Effector memory CD4-positive, alpha-beta T cell (primary cell): ENCODE measurements at places on chromosomes 7 and 10.

GRCh38 chr7:141731476-141732149, 6.5 kb upstream of the SSBP1 start:
- no peak for DNase-seq

DNA sequence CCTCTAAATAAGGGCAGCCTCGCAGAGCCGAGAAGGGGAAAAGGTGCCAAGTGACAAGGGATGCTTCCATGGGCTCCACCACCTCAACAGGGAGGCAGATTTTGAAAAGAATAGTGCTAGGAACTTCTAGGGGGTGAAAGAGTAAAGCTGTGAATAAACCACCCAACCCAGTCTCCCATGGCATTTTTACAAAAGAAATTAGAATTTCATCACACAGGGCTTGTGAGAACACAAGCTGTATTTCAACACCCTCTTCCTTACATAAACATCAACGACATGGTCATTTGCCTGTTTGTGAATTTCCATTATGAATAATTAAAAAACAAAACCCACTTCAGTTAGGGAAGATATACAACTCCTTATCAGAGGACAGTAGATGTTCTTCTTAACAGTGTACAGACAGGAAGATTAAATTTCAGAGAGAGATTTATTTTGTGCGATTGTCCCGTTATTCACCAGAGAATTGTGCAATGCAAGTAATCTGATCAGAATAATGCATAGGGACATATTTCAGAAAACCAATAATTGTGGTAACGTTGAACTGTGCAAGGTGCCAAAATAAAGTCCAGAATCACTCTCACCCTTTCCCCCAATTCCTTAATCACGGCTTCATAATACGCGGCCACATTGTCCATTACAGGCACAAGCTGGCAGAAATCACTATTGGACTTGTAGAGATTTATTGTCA, 207.8 kb upstream of the MGMT start:
- DNase-seq: no peak

DNA sequence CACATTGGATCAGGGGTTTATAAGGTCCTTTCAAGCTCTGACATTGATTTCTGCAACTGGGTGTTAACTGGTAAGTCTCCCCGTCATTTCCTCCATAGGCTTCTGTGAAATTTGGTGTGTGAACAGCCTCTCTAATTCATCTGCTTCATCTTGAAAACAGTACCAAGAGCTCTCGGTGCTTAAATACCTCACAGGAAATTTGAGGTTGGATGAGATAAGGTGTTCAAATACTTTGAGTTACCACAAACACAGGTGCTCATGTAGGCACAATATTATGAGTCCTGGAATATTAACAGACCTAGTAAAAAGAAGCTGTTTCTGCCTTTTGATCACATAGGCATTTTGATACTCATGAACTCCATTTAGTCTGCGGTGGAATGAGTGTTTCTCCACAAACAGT, 85.2 kb downstream of the RTKN2 start:
- DNase-seq: peak; percentile 20

- DNase-seq: no peak
Observed at GRCh38 chr7:5232485-5232837, 42.4 kb downstream of the WIPI2 start.

DNA sequence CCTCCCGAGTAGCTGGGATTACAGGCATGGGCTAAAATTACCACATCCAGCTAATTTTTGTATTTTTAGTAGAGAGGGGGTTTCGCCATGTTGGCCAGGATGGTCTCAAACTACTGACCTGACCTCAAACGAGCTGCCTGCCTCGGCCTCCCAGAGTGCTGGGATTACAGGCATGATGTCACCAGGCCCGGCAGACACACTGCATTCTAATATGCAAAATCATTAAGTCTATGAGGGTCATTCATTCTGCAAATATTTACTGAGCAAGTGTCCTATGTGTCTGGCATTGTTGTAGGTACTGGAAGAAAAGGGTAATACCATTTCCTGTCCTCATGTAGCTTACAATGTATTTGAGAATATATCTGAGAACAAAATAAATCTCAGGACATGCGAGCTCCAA, 2.7 kb downstream of the PUS7 start:
- no peak for DNase-seq

DNA sequence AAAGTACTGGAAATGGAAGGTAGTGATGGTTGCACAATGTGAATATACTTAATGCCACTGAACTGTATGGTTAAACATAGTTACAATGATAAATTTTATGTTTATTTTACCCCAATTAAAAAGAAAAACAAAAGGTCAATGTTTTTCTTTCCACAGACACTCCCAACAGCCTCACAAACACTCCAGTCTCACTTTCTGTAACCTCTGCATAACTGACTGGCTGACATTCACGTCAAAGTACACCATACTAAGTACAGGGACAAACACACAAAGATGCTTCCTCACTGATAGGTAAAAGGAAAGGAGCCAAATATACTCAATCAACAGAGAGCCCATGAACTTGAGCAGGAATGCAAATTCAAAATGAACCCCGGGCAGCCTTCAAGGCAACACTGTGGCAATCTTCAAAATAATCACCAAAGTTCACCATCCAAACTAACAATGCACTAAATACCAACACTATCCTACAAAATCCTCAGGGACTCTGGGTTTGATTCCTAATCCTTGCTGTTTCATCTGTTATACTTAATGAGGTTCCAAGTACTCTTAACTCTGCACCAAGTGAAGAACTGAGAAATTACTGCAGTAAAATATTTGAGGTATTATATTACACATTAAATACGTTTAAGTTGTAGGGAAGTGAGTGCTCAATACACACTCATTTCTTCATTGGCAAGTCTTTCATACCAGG, 90.8 kb downstream of the ARMH3 start:
- DNase-seq: no peak

- no peak for DNase-seq
Observed at GRCh38 chr7:82263920-82264782, 179.4 kb downstream of the CACNA2D1 start.

DNA sequence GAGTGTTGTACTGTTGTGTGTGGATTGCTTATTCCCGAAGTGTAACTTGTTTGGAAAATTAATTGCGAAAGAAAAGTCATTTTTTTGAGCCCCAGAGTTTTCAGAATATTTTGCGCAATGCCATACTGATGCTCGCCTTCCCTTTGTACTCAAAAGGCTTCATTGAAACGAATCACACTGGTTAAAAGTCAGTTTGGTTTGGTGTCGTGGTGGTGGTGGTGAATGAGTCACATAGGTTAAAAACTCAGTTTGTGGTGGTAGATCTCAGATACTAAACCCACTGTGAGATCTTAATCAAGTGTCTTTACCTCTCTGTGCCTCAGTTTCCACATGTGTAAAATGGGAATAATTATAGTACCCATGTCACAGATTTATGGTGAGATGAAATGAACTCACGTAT, 61.1 kb upstream of the IL6 start:
- DNase-seq: no peak

DNA sequence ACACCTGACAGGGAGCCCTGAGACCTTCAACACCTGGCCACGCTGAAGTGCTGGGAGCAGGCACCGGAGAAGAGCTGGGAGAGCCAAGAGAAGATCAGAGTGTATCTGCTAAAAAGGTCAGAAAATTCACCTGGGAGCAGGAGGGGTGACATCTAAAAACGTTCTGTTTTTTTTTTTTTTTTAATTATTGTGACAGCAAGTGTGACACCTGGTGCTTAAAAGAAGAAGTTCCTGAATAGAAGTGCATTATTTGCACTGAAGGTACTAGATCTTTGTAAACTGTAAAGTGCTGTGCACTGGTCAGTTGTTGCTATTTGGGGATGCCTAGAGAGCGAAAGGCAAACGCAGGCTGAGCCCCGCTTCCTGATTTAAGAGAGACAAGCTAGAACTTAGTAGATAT, 422.0 kb downstream of the PLXNA4 start:
- no peak for DNase-seq

- no peak for DNase-seq
Observed at GRCh38 chr7:48097521-48098231, 8.6 kb downstream of the UPP1 start.

- DNase-seq: no peak
Observed at GRCh38 chr7:86926732-86927131, 132.7 kb downstream of the ELAPOR2 start.

GRCh38 chr10:1377231-1377630, 321.0 kb downstream of the WDR37 start:
- no peak for DNase-seq

- DNase-seq: no peak
Observed at GRCh38 chr10:66180581-66181318, 745.1 kb upstream of the LRRTM3 start.

- DNase-seq: no peak
Observed at GRCh38 chr7:39541511-39541910, 24.7 kb upstream of the YAE1 start.

DNA sequence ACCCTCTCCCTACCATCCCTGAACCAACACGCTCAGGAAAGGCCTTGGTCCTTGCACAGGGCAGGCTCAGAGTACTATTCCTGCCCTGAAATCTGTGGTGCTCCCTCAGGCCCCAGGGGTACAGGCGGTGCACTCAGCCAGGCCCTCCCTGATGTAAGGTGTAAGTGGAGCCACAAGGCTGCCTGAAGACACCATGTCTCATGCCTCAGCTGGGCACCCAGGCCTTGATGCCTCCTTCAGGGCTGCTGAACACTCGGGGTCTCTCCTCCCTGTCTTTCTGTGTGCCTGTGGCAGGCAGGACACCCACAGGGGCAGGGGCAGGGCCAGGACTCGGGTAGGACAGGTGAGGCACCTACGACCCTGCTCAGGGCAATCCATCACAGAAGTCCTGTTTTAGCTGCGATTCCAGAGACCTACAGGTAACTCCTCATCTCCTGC, 22.9 kb upstream of the ANTXRL start:
- DNase-seq: no peak

DNA sequence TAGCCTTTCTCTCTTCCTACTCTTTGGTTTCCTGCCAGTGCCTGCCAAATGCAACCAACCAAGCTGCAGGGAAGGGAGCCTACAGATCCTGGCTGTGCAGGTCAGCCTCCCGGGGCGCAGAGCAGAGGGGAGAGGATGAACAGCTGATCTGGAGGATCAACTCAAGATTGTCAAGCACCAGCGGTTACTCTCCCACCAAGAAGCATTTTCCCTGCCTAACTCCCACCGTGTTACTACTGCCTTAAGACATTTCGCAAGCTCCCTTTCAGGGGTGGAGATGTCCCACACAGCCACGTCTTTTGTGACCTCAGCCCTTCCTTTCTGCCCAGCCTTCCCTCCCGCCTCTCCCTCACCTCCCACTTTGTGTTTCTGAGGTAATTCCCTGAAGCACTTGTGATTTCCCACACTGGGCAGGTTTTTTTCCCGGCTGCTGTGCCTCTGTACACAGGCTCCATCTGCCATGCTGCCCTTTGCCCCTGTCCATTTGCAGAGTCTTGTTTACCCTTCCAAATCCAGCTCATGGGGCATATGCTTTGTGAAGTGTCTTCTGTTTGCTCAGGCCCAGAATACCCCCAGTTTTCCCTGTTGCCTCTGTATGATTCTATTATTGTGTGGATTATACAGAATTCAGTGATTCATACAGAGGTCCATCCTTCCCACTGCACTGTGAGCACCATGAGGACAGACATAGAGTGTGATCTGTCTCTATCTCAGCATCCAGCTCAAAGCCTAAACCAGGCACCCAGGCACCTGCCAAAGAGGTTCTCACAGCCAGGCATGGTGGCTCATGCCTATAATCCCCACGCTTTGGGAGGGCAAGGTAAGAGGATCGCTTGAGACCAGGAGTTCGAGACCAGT, 40.9 kb upstream of the PAPSS2 start:
- no peak for DNase-seq

DNA sequence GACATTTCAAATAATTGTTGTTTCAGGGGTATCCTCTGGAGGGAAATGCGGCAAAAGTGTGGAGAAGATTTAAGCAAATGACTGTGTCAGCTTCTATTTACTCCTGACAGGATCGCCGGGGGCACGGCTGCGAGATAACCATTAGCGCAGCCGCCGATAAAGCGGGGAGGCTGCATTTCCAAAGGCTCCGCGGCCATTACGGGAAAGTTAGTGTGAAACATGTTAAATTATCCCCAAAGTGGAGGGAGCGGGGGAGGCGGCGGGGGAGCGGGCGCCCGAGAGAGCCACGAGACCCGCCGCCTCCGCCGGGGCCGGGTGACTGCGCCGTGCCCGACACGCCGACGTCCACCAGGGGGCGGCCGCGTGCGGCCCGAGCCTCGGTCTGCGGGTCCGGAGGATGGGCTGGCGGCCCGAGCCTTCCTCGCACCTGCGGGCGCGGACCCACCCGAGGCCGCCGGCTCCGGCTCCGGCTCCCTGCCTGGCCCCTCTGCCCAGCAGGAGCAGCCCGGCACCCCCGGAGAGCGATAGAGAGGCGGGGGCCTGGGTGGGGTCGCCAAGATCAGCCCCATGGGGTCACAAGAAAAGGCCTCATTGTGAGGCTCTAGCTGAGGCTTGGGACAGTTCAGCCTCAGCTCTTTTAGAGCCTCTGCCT, 74.4 kb upstream of the PAX2 start:
- DNase-seq: peak; percentile 17

DNA sequence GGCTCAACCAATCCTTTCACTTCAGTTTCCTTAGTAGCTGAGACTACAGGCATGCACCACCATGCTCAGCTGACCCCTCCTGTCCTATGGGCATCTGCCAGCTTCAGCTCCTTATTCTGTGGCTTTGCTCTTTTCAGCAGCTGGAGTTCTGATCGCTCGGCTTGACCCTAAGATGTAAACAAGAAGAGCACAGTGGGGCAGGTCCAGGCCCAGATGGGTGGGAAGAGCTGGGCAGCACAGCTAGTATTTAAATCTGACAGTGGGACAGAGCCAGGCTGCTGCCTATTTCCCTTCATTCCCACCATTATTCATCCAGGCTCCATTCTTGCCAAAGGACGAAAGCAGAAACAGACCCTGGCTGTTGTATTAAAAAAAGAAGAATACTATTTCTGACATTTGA, 494.9 kb upstream of the PODXL start:
- no peak for DNase-seq

DNA sequence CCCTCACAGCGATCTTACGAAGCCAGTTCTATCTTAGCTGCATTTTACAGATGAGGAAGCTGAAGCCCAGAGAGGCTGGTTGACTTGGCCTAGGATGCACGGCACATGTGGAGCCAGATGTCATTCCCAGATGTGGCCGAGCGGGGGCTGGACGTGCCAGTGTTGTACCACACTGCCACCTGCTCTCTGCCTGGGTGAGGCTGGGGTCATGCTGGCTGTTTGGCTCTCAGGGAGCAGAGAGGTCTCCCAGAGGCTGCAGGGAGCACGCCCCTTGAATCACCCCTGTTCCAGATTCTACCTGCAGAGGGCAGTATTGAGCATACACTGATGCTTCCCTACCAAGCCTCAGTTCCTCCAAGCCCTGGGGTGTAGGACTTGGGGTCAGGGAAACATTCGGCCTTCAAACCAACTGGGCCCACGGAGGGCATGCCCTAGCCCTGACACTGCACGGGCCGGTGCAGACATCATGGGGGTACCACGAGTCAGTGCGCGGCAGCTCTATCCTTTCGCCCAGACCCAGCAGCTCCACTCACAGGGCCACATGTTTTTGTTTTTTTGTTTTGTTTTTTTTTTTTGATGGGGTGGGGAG, 3.8 kb upstream of the GTF2IRD1 start:
- peak; percentile 22 for DNase-seq

GRCh38 chr7:47221826-47222225, 360.1 kb downstream of the TNS3 start:
- no peak for DNase-seq
